ENCODE measurements at places on chromosomes 5 and 9.
A peak's percentile ranks its signal among the peaks of the same experiment; 100 is the strongest.

DNA sequence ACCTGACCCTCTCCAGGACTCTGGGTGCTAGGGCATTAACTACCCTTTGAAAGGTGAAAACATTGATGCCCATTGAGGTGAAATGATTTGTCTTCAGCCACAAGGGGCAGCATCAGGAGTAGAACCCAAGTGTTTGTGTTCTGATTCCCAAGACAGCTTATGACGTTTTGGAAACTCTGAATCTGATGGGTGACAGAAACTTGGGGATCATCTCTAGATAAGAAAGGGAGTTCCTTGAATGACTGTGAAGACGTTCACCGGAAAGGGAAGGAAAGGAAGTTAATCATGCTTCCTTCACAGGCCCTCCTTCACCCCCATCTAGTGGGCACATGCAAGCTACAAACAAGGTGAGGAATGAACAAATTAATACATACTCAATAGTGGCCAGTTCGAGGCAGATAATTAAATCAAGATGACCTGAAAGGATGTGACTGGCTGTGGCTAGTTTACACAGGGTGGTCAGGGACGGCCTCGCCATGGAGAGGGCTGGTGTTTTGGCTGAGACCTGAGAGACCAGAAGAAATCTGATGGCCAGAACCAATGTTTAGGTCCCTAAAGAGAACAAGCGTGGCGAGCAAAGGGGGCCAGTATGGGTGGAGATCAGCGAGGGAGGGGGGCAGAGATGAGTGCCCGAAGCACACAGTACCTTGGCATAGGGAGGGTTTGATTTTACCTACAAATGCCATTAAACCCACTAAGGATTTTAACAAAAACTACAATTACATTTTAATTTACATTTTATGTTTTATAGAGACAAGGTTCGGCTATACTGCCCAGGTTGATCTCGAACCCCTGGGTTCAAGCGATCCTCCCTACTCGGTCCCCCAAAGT is 937 bp upstream of the SLC26A2 start:
- DNase-seq = peak; percentile 7

GRCh38 chr9:114138552-114138971 is 16.8 kb upstream of the COL27A1 start:
- DNase-seq = no peak

- no peak for DNase-seq
These were observed 28.7 kb downstream of the EXOC3 start for GRCh38 chr5:471750-472058.

GRCh38 chr9:86282979-86283535 is 719 bp upstream of the ISCA1 start:
- DNase-seq = no peak

- no peak for DNase-seq
These were observed 114.0 kb downstream of the MAT2B start for GRCh38 chr5:163619273-163619934.

DNA sequence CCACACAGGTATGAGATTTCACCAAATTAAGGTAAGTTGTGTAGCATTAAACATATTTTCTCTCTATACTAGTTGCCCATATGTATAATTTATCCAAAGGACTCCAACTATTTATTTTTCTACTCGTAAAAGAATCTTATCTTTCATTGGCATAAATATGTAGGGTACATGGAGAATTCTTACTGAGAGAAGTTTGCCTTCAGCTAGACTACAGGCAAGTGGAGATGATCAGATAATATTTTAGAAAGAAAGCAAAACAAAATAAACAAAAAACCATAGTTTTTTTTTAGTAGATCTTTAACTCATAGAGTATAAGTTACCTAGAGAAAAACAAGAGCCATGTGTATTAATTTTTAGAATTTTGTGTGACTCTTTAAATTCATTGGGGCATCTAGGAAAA is 743.1 kb upstream of the ARRDC3 start:
- no peak for DNase-seq

- DNase-seq = no peak
These were observed 207.8 kb upstream of the MAP3K1 start for GRCh38 chr5:56607551-56607950.

Measured in NCI-H1930 (cell line).